ENCODE measurements at places on chromosomes 16 and 17. TPM values are rescaled to one million over a fixed set of nuclear protein-coding genes. Genes with fewer than 3 reads are reported as not detected.
A peak's percentile ranks its signal among the peaks of the same experiment; 100 is the strongest.

The EFCAB5 gene
- 0.23 TPM for total RNA-seq

The ACSM2A gene
- total RNA-seq, result not detected

The KCTD19 gene
- 0.33 TPM for total RNA-seq

The LGALS9C gene
- total RNA-seq, result not detected

The TMEM92 gene
- 1.7 TPM for total RNA-seq

The SEPTIN12 gene
- total RNA-seq, result not detected

The PERCC1 gene
- not detected for total RNA-seq

The NACA2 gene
- total RNA-seq, result not detected

The CMC2 gene
- 144 TPM for total RNA-seq

The SHPK gene
- 19.5 TPM for total RNA-seq

The RSKR gene
- total RNA-seq, result 11.4 TPM

The ADAD2 gene
- total RNA-seq, result not detected

The APOH gene
- total RNA-seq, result not detected

The CHST4 gene
- total RNA-seq, result 0.30 TPM

- DNase-seq, result no peak
These were observed 71.9 kb downstream of the SDR42E1 start for GRCh38 chr16:81939164-81940056.

DNA sequence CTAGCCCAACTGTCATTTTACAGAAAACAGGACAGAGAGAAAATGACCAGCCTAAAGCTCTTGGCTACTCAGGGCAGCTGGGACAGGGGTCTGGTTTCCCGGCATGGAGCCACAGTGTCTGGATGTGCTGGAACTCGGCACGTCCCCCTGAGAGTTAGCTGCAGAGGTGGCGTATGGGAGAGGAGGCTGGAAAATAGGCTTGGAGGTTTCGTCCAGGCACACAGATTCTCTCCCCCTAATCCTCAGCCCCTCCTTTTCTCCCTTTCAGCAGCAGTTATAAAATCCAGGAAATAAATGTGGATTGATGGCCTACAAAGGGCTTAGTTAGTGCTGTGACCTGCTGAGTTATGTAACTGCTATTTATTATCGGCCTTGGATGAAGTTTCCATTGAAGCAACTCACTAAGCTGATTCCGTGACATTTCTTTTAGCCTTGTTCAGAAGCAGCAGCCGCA lies 89.5 kb upstream of the TOB1 start:
- no peak for DNase-seq

GRCh38 chr17:28327031-28327607 lies 8.1 kb downstream of the TMEM97 start:
- DNase-seq, result no peak

GRCh38 chr17:80313160-80313829 lies 52.6 kb downstream of the RNF213 start:
- no peak for DNase-seq

DNA sequence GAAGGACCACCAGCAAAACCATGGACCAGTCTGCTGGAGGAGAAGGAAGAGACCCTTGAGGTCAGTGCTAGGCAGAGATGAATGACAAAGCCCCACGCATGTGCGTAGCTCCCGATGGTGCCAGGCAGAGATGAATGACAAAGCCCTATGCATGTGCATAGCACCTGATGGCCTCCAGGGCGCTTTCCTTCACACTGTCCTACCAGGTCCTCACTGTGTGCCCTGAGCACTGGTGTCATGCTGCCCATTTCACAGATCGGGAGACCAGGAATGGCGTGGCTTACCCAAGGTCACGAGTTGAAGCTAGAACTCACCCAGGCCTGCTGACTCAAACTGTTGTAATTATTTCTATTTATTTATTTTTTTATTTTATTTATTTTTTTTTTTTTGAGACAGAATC lies 149.6 kb downstream of the KATNIP start:
- no peak for DNase-seq

- DNase-seq, result no peak
These were observed 314.3 kb downstream of the MAP2K6 start for GRCh38 chr17:69728816-69729215.

GRCh38 chr16:8583732-8584131 lies 6.6 kb downstream of the TMEM114 start:
- DNase-seq, result no peak

DNA sequence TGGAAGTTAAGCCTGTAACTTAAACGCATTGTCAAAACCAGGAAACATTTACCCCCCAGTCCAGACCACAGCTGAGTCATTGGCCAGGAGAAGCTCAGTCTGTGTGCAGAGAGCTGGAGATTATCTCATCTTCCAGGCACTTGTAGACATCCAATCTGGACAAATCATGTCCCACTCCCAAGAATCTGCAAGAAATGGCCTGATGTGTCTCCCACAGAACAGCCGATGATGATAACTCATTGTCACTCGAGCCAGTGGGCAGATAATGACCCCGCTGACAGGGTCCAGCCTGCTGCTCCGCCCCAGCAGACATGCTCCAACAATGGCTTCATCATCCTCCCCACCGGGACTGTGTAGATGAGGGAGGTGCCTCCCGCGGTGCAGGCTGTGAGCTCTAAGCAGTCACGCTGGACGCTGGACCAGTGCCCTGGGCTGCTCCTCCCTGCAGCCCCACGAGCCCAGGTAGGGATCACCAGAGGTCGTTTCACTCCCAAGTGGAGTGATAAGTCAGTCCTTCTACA lies 322.5 kb downstream of the C16orf95 start:
- peak; percentile 91 for DNase-seq

- no peak for DNase-seq
These were observed 393.1 kb upstream of the SOX9 start for GRCh38 chr17:71727723-71728122.

- peak; percentile 35 for DNase-seq
These were observed 77.0 kb upstream of the SIAH1 start for GRCh38 chr16:48462106-48462740.

DNA sequence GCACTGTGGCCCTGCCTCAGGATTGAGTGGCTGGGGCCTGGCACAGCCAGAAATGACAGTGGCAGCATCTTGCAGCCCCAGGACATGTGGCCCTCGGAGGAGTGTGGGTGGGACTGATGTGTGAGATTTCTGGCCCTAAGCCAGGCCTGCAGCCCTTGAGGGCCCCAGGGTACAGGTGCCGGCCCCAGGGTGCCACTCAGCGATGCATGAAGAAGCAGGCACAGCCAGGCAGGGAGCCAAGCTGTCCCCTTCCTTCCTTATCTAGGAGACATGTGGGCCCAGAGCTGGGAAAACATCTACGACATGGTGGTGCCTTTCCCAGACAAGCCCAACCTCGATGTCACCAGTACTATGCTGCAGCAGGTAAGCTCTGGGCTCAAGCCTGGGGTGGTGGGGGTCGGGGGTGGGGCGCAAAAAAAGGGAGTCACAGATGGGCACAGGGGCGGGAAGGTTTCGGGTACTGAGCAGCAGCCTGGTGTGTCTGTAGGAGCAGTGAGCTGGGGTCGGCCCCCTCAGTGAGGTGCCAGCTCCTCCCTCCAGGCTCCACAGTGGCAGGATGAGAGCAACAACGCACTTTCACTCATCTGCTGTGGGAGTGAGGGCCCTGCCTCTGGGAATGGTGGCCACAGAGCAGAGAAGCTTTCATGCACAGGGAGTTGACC lies 4.1 kb downstream of the ACE start:
- DNase-seq, result no peak

DNA sequence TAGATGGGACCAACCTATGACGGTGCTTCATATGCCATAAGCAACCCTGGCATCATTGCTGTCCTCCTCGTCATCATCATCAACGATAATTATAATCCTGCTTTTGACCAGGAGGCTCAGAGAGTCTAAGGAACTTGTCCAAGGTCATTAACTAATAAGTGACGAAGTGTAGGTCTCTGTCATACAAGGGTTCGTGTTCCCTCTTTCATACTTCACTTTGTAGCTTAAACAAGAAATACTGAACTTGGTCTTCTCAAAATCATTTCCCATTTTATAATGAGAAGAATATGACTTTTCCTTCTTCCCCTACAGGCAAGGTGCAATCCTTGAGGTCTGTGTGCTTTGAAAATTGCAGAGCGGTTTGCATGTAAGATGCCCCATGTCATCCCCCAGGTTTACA lies 31.2 kb upstream of the PIK3R6 start:
- no peak for DNase-seq

DNA sequence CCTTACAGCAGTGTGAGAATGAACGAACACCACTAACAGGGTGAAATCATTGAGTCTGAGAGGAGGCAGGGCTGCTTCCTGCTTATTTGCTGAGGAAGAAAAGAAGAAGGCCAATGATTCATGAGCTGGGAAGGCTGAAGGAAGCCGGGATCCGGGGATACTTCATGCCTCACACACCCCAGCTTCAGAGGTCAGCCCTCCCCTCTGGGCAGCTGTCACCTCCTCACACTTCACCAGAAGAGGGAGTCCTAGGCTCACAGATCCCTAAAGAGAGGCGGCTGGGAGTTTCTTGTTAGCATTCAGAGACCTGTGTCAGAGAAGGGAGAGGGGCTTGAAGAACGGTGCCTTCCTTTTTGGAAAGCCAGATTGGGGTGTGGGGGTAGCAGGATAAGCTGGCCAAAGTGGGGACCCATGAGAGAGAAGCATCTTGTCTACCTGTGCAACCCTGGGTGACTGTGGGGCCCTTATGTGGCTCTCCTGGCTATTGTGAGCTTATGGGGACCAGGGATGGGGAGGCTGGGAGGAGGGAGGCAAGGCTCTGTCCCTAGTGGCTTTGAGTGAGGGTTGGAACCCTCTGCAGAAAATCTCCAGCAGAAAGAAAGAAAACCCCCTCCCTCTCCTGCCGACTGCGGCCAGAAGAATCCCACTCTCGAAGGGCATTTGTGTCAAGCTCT lies 94.6 kb downstream of the RGS9 start:
- DNase-seq, result peak; percentile 78

- DNase-seq, result no peak
These were observed 43.8 kb upstream of the ARHGAP44 start for GRCh38 chr17:12745486-12745885.

DNA sequence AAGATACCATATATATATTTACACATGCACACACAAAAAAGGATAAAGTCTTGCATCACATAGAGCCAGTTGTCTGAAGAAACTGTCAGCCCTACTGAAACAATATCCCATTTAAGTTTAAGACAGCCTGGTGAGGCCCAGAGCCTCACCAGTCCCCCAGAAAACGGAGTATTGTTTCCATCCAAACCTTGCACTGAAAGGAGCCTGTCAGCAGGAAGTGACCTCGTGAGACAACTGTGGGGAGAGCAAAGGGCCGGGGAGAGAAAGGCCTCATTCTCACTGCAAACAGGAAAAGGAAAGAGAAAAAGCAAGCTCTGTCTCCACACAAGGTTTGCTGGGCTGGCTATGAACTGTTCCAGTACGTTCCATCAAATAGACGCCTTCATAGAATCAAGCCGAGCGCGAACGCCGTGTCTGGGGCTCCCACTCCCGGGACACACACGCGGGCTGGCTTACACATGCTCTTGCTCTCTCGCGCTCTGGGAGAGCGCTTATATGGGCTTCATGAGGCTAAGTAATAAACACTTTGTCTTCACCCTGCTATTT lies 44.4 kb upstream of the ZFHX3 start:
- no peak for DNase-seq

- DNase-seq, result peak; percentile 73
These were observed 767 bp downstream of the SYNGR2 start for GRCh38 chr17:78168903-78169793.

DNA sequence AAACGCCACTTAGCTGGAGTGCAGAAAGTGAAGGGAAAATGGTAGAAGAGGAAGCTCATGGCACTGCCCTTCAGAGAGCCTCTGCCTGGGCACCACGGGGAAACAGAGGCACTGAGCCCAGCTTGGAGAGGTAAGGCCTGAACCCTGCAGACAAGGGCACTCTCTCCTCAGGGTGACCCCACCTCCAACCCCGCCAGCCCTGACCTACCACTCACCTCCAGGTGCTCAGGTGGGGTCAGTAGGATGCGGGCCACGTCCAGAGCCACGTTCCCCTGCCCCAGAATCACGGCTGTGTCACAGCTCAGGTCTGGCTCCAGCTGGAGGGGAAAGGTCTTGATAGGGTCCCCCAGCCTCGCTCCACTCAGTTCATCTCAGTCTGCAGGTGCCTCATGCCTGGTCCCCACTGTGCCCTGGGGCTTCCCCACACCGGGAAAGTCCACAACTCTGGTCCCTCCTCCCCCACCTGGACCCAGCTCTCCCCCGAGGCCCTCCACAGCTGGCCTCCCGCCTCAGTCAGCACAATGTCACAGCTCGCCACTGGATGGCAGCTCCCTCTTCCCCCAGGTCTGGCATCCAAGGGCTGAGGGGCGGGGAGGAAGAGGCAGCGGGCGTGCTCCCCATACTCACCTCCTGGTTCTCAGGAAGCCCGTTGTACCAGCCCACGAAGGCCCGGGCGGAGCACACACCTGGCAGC lies 6.0 kb upstream of the GRIN2C start:
- DNase-seq, result no peak

Data from Daoy (cell line).